H1 (cell line): ENCODE measurements at places on chromosomes 3 and 15.

DNA sequence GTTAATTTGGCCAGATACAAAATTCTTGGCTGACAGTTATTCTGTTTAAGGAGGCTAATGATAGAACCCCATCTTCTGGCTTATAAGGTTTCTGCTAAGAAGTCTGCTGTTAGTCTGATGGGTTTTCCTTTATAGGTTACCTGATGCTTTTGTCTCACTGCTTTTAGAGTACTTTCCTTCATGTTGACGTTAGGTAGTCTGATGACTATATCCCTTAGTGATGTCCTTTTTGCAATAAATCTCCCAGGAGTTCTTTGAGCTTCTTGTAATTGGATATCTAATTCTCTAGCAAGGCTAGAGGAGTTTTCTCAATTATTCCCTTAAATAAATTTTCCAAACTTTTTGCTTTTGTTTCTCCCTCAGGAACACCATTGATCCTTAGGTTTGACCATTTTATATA, 114.1 kb upstream of the CDIN1 start:
- no peak for DNase-seq

- no peak for DNase-seq
Observed at GRCh38 chr15:81309647-81310450, 14.1 kb downstream of the STARD5 start.

DNA sequence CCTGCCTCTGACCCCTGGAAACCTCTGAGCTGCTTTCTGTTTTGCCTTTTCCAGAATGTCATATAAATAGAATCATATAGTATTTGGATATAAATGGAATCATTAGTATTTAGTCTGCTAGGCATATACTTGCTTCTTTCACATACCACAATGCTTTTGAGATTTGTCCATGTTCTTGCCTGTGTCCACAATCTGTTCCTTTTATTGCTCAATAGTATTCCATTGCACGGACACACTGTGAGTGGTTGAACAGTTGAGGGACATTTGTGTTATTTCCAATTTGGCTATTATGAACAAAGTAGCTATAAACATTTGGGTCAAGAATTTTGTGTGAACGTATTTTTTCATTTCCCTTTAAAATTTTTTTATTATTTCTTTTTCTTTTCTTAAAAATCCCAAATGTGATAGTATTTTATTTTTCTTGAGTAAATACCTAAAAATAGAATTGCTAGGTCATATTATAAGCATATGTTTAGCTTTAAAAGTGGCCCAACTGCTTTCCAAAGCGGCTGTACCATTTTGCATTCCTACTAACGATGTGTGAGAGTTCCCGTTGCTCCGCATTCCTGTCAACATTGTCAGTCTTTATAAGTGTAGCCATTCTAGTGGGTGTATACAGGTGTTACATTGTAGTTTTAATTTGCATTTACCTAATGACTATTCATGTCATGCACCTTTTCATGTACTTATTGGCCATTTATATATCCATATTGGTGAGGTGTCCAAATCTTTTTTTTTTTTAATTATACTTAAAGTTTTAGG, 26.5 kb downstream of the WDR53 start:
- DNase-seq = no peak

DNA sequence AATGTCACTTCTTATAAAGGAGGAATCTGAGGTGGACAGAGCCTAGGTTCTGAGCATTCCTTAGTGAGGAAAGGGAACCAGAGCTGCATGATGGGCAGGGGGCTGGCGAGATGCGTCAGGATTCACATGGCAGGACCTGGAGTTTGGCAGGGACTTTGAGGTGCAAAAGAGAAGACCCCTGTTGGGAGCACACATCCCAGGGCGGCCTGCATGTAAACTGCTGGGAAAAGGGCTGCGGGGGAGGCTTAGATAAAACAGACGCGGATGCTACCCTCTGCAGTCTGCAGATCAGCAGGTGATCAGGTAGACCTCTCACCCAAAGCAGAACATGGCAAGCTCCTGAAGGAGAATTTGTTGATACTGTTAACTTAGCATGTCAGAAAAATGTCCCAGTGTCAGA, 168.4 kb downstream of the VGLL4 start:
- no peak for DNase-seq

DNA sequence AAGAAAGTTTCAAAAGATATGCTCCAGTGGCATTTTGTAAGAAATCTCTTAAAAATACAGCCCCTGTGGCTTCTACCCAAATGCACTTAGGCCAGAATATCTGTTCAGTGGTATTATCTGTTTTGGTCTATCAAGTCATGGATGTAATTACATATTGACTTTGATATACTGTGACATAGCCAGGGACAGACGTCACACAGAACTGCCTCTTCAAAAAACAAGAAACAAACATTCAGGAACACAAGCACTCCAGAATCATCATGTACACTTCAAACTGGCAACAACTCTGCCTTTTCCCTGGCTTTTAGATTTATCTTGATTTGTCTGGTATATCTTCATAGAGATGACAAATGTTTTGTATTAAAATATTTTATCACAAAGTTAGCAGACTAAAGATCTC, 240.3 kb downstream of the IL5RA start:
- no peak for DNase-seq

- DNase-seq = no peak
Observed at GRCh38 chr3:117669774-117670173, 960.2 kb downstream of the TUSC7 start.

GRCh38 chr3:30661098-30661873, 54.9 kb downstream of the TGFBR2 start:
- DNase-seq = no peak

GRCh38 chr3:13537909-13538296, 11.0 kb upstream of the FBLN2 start:
- DNase-seq = no peak

DNA sequence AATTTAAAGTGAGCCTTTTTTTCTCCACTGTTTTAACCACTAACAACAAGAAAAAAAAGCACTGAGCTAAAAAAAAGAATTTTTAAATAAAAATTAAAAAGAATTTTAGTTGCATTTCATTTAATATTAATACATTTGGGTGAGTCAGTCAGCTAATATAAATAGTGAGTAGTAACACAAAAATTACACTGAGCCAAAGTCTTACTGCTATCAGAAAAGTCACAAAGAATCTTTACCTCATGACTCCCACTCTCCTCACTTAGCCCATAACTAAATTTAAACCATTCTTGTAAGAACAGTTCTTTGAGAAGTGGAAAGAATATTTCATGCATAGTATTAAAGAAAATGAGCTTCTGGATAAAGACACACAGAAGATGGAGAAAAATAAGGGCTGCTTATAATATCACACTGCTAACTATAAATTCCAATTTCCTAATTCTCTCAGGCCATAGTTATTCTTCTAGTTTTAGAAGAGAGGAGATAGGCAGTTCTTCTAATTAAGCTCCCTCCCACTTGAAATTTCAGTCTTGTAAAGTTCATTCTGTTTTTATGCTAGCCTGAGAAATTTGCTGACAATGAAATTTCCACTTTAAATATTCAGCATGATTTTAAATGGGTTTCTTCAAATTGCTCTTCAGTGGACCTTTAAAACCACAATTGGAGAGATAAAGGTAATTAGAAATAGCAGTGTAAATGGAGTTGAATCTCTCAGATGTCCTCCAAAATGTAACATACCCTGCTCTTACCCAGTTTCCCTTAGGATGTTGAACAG, 17.6 kb downstream of the SHQ1 start:
- DNase-seq = no peak

DNA sequence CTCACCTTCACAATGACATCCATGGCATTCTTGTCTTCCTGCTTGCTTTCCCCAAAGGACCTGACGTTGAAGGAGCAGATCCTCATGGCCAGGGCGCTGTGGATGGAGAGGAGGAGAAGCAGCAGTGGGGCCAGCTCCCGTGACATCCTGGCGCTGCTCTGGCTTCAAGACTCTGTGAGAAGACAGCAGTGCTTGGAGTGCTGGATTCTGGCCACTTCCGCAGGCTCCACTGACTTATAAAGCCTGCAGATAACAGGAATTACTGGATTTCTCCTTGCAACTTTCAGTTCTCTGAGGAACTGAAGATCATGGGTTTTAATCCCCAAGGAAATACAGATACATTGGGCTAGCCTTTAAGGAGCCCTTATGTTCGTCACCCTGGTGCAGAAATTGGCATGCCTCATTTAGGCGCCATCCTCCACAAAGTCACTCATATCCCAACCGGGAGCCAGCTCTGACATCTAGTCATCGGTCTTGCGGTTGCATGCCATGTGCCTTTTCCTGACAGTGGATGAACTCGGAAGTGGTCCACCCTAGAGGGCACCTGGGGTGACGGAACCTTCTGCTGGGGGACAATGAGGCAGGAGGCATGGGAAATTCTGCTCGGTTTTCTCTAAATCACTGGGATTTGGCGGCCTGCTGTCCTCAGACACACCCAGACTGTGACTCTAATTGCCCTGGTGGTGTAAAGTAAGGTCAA, at the start of gene DNASE1L3:
Gene DNASE1L3 (minus strand): TSS at position 212 of the 700 bp plus-strand sequence. CDS start 66 bp downstream, at position 146.
- no peak for DNase-seq

- no peak for DNase-seq
Observed at GRCh38 chr3:176974279-176974678, 223.0 kb downstream of the TBL1XR1 start.

GRCh38 chr3:125357032-125357658, 18.0 kb downstream of the ZNF148 start:
- DNase-seq = no peak
